ENCODE measurements at places on chromosomes 5 and 9.

DNA sequence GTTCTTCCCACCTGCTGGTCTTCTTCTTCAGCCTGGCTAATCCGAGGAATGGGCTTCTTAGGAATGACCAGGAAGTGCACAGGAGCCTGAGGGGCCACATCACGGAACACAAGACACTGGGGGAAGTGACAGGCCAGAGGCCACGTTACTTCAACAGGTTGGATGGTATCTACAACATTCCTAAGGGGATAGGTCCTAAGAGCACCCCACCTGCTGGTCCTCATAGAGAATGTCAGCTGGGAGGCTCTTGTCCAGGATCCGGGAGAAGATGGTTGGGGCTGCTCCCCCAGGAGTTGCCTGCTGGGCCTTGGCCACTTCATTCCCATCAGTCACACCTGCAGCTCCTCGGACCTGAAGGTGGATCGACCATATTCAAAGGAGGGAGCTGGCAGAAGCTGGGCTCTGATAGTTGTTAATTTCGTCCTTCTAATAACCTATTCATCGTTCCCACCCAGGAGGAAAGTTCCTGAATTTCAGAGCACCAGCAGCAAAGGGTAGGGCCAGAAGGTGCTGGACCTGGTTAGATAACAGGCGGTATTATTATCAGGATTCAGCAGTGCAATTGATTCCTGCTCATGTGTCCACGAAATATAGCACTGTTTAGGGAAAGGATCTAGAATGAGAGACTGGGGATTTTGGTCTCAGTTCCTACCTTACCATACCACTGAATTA, 1.3 kb downstream of the HINT2 start:
- no peak for DNase-seq

DNA sequence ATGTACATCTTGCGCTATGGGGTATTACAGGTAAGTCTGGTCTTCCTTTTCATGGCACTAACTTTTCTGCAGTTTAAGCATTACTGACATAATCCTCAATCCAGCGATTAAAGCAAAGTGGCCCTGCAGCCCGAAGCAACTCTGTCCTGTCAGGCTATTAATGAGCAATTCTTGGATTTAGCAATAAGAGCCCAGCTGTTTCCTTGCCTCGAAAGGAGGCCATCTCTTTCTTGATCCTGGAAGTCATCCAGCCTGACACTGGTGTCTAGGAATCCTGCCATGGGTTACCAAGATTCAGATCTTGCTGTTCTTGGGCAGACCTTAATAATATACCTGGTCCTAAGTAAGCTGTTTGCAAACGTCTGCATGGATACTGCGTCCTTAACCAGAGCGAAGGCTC, 102.0 kb downstream of the RFK start:
- DNase-seq = no peak

DNA sequence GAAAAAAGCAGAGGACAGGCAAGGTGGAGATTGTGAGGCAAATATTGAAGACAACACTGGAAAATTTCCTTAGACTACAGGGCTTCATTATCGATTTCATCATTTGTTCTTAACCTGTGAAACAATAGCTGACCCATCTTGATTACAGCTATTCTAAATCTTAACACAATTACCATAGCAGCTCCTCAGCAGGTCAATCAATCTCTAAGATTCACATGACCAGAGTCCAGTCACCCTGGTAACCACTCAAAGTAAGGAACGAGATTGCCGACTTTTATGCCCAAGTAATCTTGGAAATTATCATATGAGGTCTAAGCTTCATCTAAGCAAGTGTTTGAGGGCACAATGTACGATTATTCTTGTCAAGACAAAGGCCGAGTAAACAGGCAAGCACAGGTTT, 93.8 kb downstream of the TTC39B start:
- DNase-seq = no peak

DNA sequence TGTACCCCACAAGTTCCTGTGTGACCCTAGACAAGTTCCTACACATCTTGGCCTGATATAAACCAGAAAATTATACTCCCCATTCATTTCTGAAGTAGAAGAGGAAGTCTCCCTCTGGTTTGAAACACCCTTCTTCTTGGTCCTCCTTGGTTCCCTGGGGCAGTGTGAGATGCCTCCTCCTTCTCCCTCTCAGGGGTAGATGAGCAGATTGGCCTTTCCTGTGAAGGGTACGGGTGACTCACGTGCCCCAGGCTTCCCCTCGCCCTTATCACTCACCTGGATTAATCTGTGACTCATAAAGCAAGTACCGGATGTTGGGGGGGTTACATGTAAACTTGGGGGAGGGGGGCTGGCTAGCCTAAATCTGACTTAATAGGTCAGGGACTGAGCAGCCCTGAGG, 11.1 kb upstream of the AQP3 start:
- peak; percentile 70 for DNase-seq

GRCh38 chr5:160353379-160353778, 17.0 kb downstream of the C1QTNF2 start:
- no peak for DNase-seq

DNA sequence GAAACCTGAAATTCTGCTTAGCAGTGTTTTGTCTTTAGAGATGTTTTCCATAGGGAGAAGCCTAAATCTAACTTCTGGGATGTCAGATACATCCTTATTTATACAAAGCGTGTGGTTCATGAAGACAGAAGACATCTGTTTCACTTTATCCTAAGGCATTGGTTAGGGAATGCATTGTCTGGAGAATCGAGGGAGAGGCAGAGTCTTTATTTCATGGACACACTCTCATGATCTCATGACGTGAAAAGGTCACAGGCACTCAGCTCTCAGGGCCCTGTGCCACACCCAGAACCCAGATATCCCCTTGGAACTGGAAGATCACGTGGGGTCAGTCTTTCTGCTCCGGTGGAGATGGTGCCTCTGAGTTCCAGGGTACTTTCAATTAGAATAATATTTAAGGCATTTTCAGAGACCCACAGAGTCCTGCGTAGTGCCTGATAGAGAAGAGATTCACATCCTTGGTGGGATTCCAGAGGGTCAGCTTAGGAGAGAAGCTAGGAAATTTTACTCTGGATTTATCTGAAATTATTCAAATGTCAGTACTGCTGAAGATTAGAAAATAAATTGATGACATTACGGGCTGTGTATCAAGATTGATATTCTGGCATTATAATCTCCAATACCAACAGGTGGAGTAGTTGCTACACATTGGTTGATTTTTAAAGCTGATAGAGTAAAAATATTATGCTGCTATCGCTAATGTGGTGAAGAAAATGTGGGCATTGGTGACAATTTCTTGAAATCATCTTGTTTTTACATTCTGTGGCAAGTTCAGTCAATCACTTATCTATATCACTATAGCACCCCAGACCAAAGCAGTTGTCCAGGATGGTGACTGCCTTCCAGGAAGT, 378.3 kb downstream of the MTRR start:
- no peak for DNase-seq

DNA sequence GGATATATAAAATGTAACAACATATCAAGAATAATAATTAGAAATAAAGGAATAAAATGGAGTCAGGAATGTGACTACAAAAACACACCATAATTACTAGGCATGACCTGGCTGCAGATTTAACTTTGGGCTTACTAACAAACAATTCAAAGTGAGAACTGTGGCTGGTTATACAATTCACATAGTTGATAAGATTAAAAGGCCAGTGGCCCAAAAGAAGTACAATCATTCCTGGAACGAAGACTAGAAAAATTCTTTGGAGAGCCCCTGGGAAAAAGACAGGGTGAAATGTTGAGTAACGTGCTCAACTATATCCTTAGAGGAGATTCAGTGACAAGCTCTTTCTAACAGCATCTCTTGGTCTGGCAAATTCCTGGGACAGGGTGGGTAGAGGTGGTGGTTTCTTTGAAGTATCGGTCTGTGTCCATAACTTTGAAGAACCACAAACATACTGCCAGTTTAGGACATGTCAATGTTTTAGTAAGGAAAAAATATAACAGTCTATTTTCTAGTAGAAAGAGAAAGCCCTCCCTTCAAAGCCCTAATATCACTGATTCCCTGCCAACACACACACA, 75.0 kb upstream of the IL6ST start:
- DNase-seq = no peak

DNA sequence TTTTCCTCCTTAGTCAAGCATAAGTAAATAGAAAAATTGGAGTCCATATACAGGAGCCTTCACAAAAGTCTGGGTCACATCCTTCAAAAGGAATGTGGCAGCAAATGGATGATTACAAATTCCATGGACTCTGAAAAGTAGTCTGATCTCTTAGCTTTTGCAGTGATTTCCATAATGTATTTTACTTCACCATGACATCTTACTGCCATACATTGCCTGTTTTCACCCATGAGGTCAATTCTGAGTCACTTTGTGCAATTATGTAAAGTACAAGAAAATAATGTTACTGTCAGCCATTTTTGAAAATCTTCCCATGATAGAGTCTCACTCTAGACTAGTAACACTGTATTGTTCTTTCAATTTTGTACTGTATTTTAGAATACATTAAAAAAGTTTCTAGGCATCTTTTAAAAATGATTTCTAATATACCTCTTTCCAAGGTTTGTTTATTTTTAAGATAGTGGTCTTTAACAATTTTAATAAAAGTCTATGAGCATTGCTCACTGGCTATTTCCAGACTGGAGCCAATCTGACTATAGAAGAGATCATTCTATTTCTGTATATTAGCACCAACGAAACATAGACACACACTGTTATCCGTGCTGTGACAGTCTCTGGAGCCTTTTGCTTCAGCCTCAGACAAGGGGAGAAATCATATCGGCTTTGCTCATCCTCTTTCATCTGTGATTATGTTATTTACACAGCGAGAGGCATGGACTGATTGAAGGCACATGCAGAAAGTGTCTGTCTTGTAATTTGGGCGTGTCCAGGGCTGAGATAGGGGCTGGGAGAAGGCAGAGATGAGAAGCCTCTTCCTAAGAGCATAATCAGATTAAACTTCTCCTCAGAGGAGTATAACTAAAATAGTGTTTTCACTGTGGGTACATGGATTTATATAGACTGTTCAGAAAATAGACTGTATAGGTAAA, 22.9 kb upstream of the ACTBL2 start:
- no peak for DNase-seq

Measured in activated naive CD4-positive, alpha-beta T cell treated with anti-CD3 and anti-CD28 coated beads, Interleukin-2, amount 50 U/mL, for 16 hours (primary cell).